ENCODE measurements at places on chromosomes 13 and 19. TPM values are rescaled to one million over a fixed set of nuclear protein-coding genes. Genes with fewer than 3 reads are reported as not detected.

GRCh38 chr13:89627996-89628395 lies 1719.5 kb upstream of the MIR17HG start:
- DNase-seq, result no peak

DNA sequence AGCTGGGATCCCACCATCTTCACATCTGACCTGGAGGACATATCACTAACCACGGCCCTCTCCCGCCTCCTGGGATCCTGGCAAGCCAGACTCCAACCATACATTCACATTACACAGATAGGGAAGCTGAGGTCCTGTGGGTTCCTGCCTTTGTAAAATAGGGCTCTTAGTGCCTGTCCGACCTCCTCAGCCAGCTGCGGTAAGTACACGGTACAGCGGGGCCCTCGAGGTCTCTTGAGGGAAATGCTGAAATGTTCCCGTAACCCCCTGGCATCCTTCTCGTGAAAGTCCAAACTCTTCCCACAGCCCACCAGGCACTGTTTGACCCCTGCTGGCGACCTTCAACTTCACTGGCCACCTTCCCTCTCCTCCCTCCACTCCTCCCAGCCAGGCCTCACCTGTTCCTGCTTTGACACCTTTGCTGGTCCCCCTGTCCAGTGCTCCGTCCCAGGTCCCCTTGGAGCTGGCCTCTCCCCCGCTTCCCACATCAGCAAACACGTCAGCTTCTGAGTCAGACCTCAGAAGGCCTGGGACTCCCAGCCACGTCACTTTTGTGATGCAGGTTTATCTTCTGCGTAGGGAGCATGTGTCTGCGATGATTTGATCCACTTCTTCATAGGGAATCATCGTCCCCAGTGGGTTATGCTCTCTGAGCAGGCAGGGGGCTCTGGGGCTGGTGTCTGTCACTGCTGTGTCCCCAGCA lies 8.8 kb upstream of the GNG7 start:
- DNase-seq, result no peak

DNA sequence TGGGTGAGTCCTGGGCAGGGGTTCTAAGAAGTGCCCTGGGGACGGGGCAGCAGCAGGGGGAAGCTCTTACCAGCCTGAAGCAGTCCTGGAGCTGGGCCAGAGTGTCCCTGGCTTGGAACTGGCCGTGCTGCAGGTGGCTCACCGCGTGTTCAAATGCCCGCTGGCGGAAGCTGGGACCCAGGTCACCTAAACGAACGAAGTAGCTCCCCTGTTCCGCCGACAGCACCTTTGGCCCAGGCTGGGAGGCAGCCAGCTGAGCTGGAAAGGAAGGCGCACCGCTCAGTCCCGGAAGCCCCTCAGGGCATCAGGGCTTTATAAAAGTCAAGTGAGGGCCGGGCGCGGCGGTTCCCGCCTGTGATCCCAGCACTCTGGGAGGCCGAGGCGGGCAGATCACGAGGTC lies 9.6 kb downstream of the PLIN4 start:
- no peak for DNase-seq

- DNase-seq, result no peak
These were observed 638 bp downstream of the LHB start for GRCh38 chr19:49016067-49016839.

GRCh38 chr13:66661336-66661735 lies 568.8 kb downstream of the PCDH9 start:
- DNase-seq, result no peak

DNA sequence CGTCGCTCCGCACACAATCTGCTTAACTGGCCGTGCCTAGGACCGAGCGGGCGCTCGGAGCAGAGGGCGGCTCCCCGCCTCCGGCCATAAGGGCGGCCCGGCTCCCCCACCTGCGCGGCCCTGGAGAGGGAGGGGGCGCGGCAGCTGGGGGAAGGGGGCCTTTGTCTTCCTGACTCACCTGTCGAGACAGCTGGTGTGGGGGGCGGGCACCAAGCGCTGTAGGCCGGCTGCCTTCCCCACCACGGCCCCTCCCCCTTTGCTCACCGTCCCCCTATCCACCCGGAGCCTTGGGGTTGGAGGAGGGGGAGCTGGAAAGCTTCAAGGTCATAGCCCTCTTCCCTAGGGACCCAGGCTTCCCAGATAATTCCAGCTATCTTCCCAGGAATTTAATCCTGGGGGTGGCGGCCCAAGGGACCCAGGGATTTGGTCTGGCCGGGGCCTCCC lies 1.2 kb downstream of the VASP start:
- peak; percentile 76 for DNase-seq

GRCh38 chr19:5265260-5265659 lies 75.4 kb downstream of the PTPRS start:
- DNase-seq, result no peak

- DNase-seq, result no peak
These were observed 136.8 kb downstream of the DCLK1 start for GRCh38 chr13:35994131-35994966.

DNA sequence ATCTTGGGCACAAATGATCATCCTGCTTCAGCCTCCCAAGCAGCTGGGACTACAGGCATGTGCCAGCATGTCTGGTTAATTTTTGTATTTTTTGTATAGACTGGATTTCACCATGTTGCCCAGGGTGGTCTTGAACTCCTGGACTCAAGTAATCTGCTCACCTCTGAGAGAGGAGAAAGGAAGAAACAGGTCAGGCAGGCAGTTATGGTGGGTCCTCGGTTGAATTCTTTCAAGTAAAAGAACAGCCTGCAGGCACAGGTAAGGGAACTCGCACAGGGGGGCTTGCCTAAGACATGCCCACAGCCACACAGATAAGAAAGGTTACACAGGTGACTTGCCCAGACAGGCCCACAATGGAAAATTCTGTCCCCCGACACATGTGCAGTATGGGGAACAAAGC lies 34.8 kb upstream of the CYSLTR2 start:
- DNase-seq, result no peak

GRCh38 chr13:48879432-48879831 lies 96.3 kb upstream of the FNDC3A start:
- no peak for DNase-seq

DNA sequence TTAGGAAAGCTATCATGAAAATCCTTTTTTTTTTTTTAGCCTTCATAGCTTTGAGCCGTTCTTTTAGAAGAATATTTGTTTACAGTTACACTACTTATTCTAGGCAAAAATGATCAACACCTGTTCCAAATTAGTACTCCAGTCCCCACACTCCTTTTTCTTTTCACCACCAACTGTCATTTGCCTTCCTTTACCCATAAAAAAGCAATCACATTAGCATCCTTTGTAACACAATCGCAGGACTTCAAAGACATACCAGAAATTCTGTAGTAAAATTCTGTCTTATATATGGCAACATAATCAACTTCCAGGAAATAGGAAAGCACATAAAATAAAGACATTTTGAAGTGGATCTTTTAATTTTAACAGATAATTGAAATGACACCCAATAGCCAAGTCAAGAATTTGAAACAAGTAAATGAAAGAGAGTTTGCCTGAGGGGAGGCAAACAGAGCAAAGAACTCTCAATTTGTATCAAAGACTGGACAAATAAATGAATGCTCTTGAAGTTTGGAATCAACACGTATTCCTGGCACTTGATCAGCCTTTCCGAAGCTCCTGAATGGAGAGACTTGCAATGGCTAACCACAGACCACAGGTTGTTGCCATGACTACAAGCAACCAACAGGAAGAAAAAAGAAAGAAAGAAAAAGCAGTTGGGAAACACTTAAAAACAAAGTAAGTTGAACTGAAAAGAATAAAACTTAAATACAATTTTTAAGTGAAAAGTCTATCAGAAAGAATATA lies 206.8 kb downstream of the PCDH9 start:
- no peak for DNase-seq

DNA sequence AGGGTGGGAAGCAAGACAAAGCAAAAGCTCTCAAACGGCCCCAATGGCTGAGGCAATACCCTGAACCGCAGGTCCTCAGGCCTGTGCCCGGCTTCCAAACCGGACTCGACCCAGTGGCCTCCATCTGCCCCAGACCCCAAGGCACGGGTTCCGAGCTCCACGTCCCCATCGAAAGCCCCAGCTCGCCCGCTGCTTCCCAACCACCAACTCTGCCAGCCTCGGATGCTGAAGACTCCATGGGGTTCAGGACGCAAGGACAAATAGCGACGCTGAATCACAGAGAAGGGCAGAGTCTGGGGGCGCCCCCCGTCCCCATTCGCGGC lies 559 bp downstream of the POLR2E start:
- DNase-seq, result no peak

DNA sequence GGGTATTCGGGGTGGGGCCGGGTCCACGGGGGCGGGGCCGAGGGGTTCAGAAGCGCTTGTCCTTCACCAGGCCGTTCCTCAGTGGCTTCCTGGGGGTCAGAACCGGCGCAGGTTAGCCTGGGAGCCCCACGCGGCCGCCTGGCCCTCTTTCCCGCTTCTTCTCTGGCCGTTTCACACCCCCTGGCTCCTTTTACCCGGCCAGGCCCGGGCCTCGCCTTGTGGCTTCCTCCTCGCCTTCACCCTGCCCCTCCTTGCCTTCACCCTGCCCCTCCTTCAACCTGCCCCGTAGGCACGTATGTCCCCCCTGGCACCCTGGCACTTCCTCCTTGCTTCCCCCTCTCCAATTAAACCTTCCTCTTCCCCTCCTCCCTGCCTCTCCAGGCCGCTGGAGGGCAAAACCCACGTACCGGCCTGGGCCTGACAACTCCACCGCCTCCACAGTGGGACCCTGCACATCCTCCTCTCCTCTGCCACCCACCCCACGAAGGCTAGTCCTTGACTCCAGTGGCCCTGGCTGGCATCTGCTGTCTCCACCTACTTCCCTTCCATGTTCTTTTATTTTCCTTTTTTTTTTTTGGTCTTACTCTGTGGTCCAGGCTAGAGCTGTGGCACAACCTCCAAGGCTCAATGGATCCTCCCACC lies 25.3 kb downstream of the CERS1 start:
- DNase-seq, result no peak

- no peak for DNase-seq
These were observed 5.6 kb upstream of the PRKD2 start for GRCh38 chr19:46722421-46723022.

DNA sequence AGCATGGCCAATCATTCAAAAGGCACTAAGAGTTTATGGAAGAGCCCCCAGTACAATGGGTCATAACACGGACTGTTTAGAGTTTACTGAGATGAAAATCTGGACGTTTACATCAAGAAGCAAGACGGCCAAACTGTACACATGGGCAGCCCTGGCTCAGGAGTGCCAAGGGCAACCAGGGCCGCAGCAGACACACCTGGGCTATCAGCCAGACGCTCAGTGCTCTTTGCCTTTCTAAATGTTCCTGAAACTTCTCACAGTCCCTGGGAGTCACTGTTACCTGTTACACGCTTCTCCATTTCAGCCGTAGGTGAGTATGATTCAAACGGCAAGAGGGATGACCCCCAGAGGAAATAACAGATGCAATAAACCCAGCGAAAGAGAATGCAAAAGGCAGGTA lies 64.5 kb downstream of the ABCC4 start:
- no peak for DNase-seq

- no peak for DNase-seq
These were observed 324 bp upstream of the FBXO17 start for GRCh38 chr19:38975861-38976271.

The IGFL1 gene
- not detected for total RNA-seq

The FCER2 gene
- not detected for total RNA-seq

The APOE gene
- 0.47 TPM for total RNA-seq

Measured in activated CD8-positive, alpha-beta memory T cell treated with anti-CD3 and anti-CD28 coated beads, Interleukin-2, amount 10 ng/mL, durations not matched to agents 7 days and 5 days (primary cell).